ENCODE measurements at places on chromosomes 6 and 20. TPM values are rescaled to one million over a fixed set of nuclear protein-coding genes. Genes with fewer than 3 reads are reported as not detected.

DNA sequence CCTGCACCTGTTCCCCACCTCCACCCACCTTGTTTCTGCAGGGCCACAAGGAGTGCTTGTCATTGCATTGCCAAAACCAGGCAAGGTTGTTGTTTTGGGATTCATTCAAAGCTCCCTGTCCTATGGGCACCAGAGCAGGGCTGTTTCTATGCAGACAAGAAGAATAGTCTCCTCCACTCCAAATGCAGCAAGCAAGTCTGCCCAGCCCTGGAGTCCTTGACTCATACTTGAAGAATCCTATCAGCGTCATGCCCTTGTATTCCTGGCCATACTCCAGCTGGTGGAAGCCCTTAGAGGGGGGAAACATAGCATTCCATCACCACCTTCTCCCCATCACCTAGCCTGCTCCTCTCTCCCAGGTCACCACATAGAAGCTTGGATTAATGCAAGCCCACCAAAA is 145.3 kb upstream of the ECI2 start:
- H3K36me3 ChIP-seq = no peaks in the 10 kb centered on the region
- peak; percentile 93 for DNase-seq
- H3K4me3 ChIP-seq = no peak overlapping the region
- H3K4me1 ChIP-seq = peaks cover 4% of the 10 kb centered on the region

DNA sequence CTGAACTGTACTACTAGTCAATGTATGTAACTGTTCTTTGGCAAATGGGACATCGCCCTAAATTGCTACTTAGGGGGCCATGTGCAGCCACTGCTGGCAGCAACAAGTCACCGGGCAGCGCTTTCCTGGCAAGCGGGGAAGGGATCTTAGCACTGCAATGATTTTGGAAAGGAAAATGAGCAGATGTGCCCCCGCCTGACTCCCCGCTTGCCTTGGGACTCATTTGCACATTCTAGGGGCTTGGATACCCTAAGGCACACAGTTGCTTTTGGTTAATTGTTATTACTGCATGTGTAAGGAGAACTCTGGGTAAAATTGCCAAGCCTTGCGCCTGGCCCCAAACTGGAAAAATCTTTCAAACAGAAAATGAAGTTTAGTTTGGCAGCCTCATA is 32.2 kb downstream of the CD83 start:
- H3K27ac ChIP-seq = no peak overlapping the region

The SUPT3H gene
- 8.5 TPM for total RNA-seq

- H3K27ac ChIP-seq = peak overlapping the region; percentile 92
- H3K4me1 ChIP-seq = peaks cover 39% of the 10 kb centered on the region
- no peaks in the 10 kb centered on the region for H3K36me3 ChIP-seq
- no peaks in the 10 kb centered on the region for H3K27me3 ChIP-seq
Measured at GRCh38 chr6:11650711-11651110, 113.2 kb downstream of the TMEM170B start.

The BCAS1 gene
- total RNA-seq = under 0.01 TPM

DNA sequence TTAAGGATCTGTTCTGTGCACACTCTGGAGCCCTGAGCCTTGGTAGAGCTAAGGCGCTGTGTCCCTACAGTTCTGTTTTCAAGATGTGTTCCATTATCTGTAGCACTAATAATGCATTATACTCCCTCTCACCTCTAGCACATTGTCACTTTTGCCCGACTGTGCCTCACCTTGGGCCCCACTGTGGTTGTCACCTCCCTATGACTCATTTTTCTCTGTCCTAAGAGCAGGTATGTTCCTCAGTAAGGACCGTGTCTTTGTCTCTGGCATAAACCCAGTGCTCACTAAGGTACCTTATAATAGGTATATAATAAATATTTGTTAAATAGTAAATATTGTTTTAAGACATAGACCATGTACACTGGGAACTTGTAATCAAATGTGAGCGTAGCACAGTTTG is 942.5 kb upstream of the CITED2 start:
- DNase-seq = no peak
- no peak overlapping the region for H3K27ac ChIP-seq
- peaks cover 3% of the 10 kb centered on the region for H3K4me1 ChIP-seq

GRCh38 chr6:95093154-95093553 is 484.2 kb upstream of the MANEA start:
- H3K4me3 ChIP-seq = no peak overlapping the region
- H3K36me3 ChIP-seq = no peaks in the 10 kb centered on the region
- no peaks in the 10 kb centered on the region for H3K27me3 ChIP-seq

- DNase-seq = no peak
- H3K4me3 ChIP-seq = no peak overlapping the region
- H3K27me3 ChIP-seq = no peaks in the 10 kb centered on the region
- no peaks in the 10 kb centered on the region for H3K36me3 ChIP-seq
Measured at GRCh38 chr6:102742754-102743356, 1349.3 kb downstream of the GRIK2 start.

DNA sequence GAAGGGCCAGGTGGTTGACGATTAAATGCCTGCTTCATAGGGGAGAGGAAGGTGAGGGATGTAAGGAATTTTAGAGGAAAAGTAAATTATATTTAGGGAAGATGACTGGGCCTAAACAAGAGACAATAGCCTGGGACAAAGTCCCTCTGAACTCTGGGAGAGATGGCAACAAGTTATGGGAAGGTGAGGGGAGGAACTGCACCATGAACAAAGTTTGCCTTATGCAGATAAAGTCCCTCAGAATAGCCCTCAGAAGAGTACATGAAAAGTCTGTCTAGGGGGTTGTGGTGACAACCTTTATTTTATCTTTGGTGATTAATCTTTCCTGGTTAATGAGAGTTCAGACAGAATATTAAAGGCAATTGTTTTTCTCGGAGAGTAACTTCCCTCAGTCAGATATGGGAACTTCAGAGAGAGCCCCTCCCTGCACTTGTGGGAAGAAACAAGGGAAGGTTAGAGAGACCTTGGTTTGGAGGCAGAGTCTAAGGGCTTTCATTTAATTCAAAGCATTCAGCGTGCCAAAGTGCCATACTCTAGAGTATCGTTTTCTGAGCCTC is 27.1 kb upstream of the FAM217A start:
- no peaks in the 10 kb centered on the region for H3K27me3 ChIP-seq
- peaks cover 3% of the 10 kb centered on the region for H3K4me1 ChIP-seq
- no peak for DNase-seq
- no peak overlapping the region for H3K27ac ChIP-seq
- H3K4me3 ChIP-seq = no peak overlapping the region
- no peaks in the 10 kb centered on the region for H3K36me3 ChIP-seq

- DNase-seq = no peak
- no peaks in the 10 kb centered on the region for H3K27me3 ChIP-seq
- no peak overlapping the region for H3K27ac ChIP-seq
- no peak overlapping the region for H3K4me3 ChIP-seq
Measured at GRCh38 chr20:24942679-24943078, 6.4 kb upstream of the CST7 start.

- H3K27ac ChIP-seq = no peak overlapping the region
- peaks cover 21% of the 10 kb centered on the region for H3K4me1 ChIP-seq
- peak; percentile 40 for DNase-seq
- H3K36me3 ChIP-seq = no peaks in the 10 kb centered on the region
Measured at GRCh38 chr6:16400248-16400760, 161.9 kb downstream of the GMPR start.

Data from fibroblast of lung (primary cell).